ENCODE measurements at places on chromosomes 5 and 9.

DNA sequence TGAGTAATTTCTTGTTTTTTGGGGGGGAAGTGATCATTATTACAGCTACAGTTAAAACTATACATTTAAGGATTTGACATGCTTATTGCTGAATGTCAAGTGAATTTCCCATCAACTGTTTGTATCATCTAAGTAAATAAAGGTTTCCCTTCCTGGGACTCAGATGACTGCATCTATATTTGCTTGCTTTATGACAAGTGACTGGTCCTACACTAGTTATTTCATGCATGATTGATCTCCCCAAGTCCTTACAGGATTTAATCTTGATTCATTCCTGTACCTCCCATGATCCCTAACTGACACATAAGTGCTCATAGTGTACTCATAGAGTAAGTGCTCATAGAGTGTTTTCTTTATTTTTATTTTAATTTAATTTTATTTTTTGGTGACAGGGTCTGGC is 2.8 kb downstream of the TXNDC8 start:
- DNase-seq = no peak

DNA sequence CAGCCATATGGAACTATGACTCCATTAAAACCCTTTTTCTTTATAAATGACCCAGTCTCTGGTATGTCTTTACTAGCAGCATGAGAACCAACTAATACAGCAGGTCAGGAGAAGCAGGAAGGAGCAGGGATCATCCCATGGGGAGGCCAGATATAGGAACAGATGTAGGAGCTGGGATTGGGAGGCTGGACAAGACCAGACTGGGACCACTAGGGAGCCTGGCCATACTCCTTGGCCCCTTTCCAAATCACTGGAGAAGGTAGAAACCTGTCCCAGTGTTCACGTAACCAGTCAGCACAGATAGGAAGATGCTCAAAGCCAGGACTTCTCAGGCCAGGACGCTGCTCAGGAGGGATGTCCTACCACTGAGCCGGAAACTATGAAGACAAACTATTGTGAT is 95.5 kb downstream of the LMX1B start:
- no peak for DNase-seq

GRCh38 chr9:81686614-81687520 is 2.5 kb downstream of the TLE1 start:
- peak; percentile 84 for DNase-seq

DNA sequence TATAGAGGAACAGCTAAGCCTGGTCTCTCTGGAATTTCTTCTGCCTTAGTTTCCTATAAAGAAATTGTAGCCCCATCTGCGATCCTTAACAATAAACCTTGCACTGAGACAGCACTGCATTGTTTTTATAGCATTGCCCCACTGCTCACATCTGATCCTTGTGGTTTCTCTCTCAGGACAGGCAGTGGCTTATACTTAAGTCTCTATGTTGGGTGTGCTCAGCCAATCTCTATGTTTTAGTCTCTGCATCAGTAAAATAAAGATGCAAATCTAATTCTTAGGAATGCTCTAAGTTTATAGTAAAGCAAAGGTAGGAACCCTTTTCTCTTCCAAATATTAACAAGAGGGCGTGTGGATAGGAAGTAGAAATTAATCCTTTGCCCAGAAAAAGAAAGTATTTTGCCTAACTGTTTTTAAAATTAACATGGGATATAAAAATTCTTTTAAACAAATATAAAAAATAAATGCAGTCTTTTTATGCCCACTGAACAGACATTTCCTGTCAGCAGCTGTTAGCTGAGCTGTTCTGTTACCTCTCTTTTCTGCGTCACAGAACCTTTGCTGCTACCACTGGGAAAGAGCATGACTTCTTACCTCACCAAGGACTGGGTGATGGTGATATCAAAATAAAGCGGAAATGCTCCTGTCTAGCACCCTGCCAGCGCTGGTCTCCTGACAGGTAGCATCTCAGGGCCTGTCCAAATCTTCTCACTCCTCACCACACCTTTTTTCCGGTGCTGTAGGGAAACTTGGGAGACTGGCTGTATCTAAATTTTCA is 29.5 kb downstream of the MRPS27 start:
- no peak for DNase-seq

GRCh38 chr9:131697097-131697496 is 42.8 kb downstream of the RAPGEF1 start:
- no peak for DNase-seq

DNA sequence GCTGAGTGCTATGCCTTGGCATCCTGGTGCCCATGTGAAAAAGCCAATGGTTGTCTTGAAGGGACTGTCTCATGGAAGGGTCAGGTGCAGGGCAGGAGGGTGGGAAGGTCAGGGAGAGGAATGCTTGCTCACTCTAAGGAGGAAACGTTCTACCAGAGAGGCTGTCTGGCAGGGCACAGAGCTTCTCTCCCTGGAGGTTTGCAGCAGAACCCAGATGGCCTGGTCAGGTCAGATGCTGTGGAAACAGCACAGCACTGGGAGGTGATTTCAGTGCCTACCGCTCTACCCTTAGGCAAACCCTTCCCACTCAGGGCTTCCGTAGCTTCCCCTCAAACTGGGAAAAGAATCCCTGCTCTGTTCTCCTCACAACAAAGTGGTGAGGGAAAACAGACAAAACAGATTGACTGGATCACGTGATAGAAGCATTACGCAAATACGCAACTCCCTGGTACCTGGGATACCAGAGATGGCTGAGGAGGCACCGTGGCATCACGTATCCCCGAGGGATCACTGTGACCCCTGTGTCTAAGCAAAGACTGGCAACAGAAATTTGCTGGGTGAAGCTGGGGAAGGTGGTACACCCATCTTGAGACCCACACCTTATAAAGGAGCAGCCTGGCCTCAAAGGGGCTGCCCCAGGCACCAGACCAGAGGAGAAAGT is 3.9 kb upstream of the MGAT1 start:
- no peak for DNase-seq

- peak; percentile 16 for DNase-seq
Measured at GRCh38 chr5:175714479-175715085, 56.7 kb downstream of the HRH2 start.

DNA sequence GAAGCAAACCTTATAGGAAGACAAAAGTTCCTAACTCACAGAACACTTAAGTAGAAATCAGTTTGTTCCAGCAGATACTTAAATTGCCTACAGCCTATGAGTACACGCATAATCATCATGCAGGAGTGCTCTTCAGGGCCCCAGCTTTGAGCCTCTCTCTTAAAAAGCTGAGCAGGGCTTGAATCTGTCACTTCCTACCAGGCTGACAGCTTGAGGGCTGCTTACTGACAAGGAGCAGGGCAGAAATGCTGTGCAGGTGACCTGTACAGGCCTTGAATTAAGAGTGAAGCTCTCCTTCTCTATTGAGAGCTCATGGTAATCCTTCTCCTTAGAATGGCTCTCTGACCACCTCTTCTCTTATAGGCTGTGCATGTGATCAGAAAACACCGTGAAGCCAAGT is 66.5 kb upstream of the MAST4 start:
- DNase-seq = no peak

DNA sequence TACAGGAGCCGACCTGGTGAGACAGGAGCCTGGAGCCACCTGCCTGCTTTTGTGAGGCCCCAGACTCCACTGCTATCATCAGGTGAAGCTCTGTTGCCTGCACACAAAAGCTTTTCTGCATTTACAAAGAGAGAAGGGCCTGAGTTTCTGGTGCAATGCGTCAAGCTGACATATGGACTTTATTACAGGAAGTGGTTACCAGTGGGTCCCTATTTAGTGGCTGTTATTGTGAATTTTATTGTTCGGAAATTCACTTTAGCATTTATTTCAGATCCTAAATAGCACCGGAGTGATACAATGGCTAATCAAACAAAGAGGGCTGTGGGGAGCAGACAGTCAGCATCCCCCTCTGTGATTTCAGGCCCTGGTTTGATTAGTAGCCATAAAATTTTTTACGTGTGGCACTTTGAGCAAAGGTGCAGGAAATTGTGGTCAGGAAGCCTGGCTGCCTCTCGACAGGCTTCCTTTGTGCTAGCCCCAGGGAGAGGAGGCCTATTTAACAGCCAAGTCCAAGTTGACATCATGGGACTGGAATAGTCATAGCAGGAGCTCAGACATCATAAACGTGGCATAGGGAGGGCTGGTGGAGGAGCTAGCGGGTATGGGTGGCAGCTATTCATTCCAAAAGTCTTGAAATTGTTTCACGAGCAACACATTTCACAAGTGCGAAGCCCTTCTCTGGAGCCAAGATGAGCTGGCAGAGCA is 8.4 kb downstream of the TGFBI start:
- no peak for DNase-seq

GRCh38 chr5:124631874-124632550 is 114.4 kb downstream of the ZNF608 start:
- DNase-seq = no peak

All from Caco-2 (cell line).